ENCODE measurements at places on chromosomes 5 and 9.

GRCh38 chr5:147248561-147248960, 13.7 kb downstream of the STK32A start:
- DNase-seq, result no peak

DNA sequence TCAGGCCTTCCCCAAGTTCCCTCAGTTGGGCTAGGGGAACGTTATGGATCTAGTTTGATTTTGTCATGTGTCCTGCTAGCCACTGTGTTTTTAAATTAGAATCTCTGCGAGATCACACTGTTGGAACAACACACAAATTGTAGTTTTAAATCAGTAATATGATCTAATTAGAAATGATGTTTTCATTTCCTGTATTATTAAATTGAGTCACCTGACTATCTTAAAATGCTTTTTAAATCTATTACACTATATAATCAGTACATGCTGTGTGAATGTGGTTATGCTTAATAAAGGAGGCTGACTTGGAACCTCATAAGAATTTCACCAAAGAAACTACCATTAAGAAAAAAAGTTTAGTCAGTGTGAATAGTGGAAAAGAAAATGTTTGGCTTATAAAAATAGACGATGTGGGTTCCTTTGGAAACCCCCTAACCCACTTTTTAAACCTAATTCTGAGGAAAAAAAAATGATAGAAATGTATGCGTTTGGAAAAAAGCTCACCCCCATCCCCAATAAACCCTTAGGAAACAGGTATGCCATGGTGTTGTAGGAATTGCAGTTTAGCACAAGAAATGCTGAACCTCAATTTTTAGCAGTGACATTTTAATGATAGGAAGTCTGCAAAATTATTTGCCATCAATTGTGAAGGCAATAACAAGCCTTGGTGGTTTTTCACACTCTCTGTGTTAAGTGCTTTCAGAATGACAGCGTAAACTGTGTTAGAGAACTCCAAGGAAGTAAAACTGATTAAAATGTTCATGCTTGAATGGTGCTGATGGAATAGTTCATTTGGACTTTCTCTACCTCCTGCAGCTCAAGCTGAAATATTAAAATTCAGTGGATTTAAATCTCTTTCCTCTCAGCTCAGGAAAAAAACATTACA, 59.0 kb downstream of the TLE4 start:
- DNase-seq, result no peak

GRCh38 chr9:88379352-88379751, 8.9 kb upstream of the SPIN1 start:
- no peak for DNase-seq

DNA sequence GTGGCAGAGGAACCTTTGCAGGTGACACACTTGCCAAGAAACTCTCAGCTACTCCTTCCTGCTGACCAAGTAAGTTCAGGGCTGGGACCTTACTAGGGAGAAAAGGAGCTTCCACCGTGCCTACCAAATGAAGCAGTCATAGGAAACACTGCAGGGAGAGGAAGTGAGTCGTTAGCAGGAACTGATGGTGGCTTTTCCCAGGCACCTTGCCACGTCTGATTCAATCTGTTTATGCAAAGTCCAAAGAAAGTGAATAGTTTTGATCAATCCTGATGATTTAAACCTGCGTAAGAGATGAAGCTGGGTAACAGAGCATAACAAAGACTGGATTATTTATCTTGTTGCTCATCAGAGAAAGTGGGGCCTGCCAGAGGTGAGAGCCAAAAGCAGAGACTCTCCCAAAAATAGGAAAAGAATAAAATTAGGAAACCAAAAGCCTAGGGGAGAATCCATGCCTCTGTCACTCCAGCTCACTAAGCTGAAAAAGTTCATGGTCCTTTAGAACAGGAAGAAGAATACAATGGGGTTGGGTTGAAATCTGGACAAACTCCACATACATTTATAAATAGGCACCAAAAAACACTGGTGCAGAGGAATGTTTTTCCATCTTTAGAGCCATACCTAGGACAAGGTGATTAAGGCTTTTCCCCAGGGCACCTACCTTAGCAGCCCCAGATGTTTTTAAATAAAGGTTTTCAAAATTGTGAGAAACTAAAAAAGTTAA, 9.3 kb upstream of the PFDN1 start:
- DNase-seq, result peak; percentile 30

DNA sequence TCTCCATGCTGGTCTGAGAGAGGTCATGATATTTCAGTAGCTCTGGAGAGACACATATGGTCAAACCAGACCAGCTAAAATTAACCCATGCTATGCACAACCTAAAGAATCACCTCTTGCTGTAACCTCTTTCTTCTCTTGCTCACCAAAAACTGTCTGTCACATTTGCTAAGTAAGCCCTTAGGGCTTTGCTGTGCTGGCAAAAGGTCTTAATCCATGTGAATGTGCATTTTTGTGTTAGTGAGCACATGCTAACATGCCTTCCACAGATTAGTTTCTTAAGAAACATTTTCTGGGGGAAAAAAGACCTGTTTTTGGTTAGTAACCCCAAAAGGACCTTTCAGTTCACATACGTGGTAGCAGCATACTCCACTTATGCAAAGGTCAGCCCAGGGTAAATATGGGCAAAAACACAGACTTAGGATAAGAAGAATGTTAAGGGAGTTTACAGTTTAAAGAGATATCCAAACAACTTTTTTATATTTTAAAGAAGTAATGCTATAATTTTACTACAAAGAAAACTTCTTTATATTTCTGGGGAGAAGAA, 124.2 kb upstream of the CCDC152 start:
- DNase-seq, result no peak

DNA sequence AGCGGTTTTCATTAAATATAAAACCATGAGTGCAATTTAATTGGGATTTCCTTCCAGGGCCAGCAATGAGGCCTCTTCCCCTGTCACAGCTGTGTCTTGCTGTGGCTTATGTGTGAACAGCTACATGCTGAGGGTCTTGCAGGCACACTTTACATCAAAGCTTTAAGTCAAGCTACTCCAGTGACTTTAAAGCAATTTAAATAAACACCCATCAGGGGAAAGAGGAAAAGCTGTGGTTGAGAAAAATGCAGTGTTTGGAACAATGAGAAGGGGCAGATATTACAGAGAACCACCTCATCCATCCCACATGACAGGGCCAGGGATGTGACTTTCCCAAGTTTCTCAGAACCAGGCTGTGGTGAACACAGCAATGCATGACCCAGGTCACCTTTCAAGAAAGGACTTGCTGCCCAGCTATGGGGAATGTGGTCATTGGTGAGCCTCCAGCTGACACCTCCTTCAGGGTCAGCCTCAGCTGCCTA, 115.9 kb upstream of the LPAR1 start:
- DNase-seq, result no peak

- DNase-seq, result no peak
Observed at GRCh38 chr5:180787711-180788431, 14.7 kb downstream of the MGAT1 start.

- DNase-seq, result no peak
Observed at GRCh38 chr9:113543982-113544303, 80.4 kb downstream of the RGS3 start.

GRCh38 chr9:86669422-86669821, 277.9 kb downstream of the GAS1 start:
- DNase-seq, result no peak

DNA sequence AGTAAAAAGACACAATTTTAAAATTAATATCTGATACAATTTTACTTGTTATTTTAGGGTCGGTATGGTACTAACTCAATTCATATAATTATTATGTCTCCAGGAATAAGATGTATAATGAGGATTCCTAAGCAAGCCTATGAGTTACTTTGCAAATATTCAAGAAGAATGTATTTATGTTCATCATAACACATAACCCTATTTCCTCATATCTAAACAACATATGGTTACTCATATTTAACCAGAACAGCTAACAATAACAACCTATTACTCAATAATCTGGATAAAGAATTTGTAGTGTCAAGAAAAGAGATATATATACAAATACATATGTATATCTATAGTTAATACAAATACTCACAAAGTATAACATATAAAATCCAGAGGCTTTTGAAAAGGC, 285.9 kb downstream of the ARL15 start:
- no peak for DNase-seq

DNA sequence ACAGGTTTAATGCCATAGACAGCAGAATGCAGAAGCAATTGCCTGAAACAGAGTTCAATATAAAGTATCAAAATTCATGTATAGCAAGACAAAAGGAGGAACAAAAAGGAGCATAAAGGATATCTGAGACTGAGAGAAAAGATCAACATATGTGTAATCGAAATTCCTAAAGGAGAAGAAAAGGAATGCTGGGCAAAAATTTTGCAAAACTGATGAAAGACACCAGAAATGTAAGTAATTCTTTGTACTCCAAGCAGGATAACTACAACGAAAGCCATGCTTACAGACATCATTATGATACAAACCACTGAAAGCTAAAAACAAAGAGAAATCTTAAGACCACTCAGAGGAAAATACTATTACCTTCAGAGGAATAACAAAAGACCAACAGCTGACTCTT, 72.8 kb upstream of the MTAP start:
- no peak for DNase-seq

DNA sequence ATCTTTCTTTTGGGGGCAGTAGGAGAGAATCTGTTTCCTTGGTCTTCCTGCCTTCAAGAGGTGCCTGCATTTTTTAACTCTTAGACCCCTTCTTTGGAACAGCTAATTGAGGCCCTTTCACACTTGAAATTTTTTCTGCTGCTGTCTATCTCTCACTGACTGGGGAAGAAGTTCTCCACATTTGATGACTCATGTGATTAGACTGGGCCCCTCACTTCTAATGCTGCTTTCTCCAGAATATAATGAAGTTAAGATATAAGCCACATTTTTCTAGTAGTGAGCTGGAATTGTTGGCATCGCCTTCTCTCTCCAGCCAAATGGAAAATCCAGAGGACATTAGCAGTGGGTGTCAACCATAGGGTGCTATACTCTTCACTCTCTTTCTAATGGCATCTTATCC, 12.4 kb downstream of the ZNF474 start:
- no peak for DNase-seq

- no peak for DNase-seq
Observed at GRCh38 chr5:132501961-132502931, 11.7 kb upstream of the IRF1 start.

DNA sequence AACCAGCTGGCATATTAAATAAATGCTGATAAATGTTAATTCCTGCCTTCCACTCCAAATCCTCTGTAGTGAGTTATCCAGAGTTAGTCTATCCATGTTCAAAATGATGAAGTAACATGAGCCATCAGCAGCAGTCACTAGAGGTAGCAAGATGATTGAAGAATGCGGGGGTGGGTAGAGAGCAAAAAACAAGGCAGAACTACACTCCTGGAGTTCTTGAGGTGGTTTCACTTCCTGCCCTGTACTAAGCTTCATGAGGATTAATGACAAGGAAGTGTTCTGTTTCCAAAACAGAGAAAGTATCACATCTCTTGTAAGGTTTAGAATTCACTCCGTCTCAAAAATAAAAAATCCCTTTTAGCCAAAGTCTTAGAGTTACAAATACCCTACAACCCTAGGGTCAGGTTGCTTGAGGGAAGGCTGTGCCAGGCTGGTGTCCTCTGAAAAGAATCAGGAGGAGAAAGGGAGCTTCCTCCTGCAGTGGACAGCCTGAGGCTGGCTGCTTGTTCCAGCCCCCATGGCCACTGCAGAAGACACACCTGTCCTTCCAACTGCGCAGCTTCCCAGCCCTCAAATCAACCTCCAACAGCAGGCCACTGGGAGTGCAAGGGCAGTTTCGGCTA, 180.2 kb downstream of the DENND1A start:
- DNase-seq, result peak; percentile 14

GRCh38 chr5:142210011-142210410, 101.4 kb downstream of the NDFIP1 start:
- DNase-seq, result no peak

- peak; percentile 52 for DNase-seq
Observed at GRCh38 chr5:96151891-96152290, 190.2 kb upstream of the ELL2 start.

GRCh38 chr5:120466341-120467006, 2.4 kb downstream of the PRR16 start:
- no peak for DNase-seq

GRCh38 chr5:60437308-60437707, 262.7 kb downstream of the DEPDC1B start:
- no peak for DNase-seq

GRCh38 chr9:37575511-37575914, 667 bp downstream of the FBXO10 start:
- DNase-seq, result no peak

DNA sequence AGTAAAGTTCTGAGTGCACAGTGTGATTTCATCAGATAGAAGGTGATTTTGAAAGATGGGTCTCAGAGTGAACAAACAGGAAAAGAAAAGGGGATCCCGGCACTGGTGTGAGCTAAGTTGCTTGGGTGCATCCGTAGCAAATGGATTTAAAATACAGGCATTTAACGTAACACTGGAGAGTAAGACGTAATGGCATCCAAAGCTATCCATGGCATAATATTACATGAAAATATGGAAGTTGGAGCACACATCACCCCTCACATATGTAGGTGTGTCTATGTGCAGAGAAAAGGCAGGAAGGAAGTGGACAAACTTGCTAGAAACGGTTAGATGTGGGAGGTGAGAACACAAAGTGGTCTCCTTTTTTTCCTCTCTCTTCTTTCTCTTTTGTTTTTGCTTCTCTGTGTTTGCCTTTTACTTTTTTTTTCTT, 38.2 kb upstream of the SEMA4D start:
- no peak for DNase-seq

- no peak for DNase-seq
Observed at GRCh38 chr9:109256336-109256735, 64.5 kb downstream of the EPB41L4B start.

DNA sequence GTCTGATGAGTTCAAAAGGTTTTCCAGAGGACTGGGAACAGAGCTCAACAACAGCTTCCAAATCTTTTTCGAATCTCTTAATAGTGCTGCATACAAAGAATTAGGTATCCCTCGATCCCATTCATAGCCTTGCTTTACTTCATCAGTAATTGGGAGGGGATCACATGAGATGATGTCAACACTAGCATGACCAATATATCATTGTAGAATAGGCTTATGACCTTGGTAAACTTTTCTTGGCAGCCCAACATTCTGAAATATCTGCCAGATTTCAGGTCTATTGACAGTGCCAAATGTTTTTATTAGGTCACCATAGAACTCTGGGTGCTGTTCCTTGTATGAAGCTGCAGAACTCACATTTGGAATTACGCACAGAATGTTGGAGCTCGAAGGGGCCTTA, 228.9 kb downstream of the FGF10 start:
- DNase-seq, result no peak

DNA sequence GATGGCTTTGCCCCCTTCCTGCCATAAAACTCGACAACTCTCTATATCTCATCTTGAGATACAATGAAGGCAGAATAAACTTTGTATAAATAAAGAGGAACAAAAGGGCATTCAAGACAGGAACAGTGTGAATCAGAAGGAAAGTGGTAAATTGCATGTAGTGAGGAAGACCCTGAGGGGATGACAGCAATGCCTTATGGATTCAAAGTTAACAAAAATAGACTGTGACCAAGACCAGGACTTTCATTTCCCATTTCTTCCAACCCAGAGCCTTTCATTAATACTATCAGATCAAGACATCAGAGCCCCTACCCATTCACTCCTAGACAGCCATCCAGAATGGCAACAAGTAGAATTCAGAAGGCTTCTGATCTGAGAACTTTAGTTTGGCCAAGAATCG, 46.4 kb upstream of the ZNF462 start:
- no peak for DNase-seq

Data from HL-60 (cell line).